Ovary (tissue), 10 donors: ENCODE measurements at places on chromosomes 2 and 18.

GRCh38 chr2:203484266-203485112, 50.6 kb downstream of the RAPH1 start:
- DNase-seq = no peak

DNA sequence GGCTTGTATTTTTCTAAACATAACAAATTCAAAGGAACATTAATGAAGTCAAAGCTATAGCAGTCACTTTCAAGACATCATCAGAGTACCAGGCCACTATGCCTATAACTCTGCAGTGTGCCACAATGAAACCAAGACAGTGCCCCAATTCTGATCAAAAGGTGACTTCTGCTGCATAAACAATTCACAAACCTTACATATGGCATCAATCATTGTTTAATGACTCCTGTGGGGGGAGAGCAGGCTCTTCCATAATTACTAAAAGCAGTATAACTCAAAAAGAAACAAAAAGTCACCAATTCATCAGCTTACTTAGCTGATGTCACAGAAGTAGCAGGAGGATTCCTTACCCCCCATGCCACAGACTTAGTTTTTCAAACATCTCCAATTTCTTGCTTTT, 15.5 kb downstream of the LPIN2 start:
- DNase-seq = no peak

GRCh38 chr2:172607379-172607928, 51.6 kb downstream of the PDK1 start:
- DNase-seq = no peak

GRCh38 chr18:34358923-34359322, 134.2 kb upstream of the NOL4 start:
- DNase-seq = no peak

DNA sequence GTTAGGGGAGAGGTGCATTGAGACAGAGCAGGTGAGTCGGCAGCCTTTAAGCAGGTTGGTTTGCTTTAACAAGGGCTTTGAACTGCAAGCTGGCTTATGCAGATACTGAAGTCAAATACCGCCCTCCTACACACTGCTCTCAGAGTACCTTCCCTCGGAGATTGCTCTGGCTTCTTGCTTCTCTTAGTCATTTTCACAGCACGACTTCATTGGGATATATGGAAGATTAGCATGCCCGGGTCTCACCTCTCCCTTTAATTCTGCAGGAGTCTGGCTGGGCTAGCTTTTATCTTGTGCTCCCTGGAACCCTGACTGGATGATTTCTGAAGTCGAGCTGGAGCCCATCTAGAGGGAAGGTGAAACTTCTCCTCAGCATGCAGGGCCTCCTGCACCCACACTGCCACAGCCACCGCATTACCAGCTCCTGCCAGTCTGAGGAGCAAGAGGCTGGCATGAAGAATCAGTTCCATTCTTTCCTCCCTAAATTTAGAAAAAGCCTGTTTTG, 395.5 kb upstream of the HNRNPA3 start:
- no peak for DNase-seq

GRCh38 chr18:62741584-62741983, 26.2 kb downstream of the PHLPP1 start:
- DNase-seq = no peak

- no peak for DNase-seq
Observed at GRCh38 chr2:26905341-26906198, 57.6 kb downstream of the DPYSL5 start.
